ENCODE measurements at places on chromosomes 6 and 20.

GRCh38 chr6:128954308-128955043, 71.5 kb downstream of the LAMA2 start:
- ATAC-seq: no peak

DNA sequence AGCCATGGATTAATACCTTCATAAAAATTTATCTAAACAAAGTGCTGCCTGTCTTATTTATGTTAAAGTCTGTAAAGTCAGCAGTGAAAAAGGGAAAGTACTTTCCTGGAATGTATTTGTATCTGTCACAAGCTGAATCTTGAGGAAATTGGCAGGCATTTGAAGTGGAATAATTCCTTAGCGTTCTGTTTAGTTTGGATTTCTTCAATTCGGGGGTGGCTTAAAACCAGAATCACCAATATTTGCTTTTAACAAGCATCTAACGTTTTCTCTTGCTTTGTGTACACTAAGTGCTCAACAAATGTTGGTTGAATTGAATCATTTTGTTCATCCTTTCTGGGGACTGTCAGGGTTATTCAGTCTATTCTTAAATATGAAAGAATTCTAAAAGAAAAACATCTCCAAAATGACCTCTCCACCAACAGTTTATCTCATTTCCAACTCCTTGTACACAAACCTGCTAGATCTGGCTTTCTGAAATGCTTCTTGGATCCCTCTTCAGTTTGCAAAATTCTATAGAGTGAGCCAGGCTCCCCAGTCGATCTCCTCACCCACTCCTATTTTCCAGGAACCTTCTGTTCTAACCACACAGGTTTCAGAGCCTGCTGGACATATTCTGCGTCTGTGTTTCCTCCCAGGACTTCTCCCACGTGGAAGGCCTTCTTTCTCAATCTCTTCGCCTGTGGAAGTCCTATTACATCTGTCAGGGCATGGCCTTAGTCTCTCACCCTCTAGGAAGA, 2.0 kb upstream of the NPEPL1 start:
- no peak for ATAC-seq

DNA sequence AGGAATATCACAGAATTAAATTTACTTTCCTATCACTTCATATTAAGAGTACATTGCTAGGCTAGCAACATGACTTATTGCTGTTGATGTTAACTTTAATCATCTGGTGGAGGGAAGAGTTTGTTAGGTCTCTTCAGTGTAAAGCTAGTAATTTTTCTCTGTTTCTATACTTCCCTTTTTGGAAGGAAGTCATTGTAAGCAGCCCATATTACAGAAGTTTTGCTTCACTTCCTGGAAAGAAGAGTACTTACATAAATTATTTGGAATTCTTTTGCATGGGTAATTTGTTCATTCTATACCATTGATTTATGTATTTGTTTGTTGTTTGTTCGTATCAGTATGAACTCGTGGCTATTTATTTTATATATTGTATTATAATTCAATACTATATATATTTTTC, 405.2 kb downstream of the RFPL4B start:
- ATAC-seq: no peak

DNA sequence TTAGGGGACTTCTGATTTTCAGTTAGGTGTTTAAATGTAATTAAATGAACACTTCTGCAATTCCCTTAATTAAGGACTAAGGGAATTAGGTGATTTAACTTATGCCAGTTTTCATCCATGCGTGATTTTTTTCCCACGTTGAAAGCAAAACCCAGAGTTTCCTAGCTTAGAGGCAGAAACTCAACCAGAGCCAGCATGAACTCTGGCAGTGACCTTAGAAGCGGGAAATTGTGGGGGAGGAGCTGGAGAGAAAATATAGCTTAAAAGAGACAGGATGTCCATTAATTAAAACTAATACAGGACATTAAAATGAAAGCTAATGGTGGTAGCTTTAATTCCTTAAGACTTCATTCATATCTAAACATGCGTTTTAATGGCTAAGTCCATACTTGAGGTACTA, 41.6 kb downstream of the IYD start:
- ATAC-seq: no peak

DNA sequence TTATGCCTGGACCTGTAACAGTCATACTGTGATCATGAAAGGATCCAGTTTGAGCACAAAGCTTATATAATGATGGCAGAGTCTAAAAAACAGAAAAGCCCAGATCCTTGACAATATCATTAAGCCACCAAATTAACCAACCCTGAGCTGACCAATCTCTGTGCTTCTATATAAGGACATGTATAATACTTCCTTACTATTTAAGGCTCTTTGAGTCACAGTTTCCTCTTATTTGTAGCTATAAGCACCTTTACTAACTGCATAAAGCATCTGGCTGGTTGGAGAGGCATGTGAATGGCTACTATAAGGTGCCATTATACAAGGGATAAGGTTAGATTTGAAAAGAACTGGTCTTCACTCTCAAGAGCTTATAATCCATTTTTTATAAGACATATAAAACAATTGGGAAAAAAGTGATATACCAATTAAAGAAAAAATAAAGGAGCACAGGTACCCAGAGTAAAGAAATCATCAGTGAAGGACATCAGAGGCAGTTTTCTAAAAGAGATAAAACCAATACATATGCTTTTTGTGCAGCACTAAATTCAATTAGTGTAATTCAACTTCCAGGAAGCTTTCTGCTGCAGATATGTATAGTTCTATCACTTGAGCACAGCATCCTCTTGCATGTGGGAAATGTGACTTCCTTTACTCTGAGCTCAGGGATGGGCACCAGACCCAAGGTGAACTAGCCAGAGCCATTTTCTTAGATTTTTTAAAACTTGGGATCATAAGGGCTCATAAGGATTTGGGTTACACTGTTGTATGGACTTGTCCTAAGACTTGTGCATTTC, 121.0 kb downstream of the BTBD9 start:
- ATAC-seq: no peak

GRCh38 chr6:50850223-50851048, 31.8 kb downstream of the TFAP2B start:
- ATAC-seq: no peak

DNA sequence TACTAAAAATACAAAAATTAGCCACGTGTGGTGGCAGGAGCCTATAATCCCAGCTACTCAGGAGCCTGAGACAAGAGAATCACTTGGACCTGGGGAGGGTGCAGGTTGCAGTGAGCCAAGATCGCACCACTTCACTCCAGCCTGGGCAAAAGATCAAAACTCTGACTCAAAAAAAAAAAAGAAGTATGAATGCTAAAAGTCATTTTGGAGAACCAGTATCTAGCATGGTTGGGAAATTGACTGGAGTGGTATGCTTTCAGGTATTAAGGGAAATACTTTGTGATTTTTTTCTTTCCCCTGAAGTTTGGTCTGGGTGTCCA, 30.1 kb downstream of the PCMT1 start:
- no peak for ATAC-seq

DNA sequence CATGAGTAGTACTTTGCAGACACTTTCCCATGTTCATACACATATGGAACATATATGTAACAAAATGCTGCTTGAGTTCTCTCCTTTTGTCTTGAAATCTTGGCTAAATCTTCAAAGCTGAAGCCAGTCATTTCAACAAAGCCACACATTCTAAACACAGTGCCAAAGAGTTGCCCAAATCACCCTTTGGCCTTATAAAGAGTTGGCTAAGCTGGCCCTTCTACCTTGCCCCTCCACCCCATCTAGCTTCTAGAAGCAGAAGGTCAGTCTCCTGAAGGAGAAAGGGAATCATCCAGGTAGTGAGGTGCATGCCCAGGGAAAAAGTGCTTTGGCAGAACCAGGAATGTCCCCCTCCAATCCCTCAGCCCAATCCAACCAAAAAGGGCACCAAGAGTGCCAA, 58.3 kb downstream of the ALDH8A1 start:
- ATAC-seq: no peak
